ENCODE measurements at places on chromosomes 12 and 14.

DNA sequence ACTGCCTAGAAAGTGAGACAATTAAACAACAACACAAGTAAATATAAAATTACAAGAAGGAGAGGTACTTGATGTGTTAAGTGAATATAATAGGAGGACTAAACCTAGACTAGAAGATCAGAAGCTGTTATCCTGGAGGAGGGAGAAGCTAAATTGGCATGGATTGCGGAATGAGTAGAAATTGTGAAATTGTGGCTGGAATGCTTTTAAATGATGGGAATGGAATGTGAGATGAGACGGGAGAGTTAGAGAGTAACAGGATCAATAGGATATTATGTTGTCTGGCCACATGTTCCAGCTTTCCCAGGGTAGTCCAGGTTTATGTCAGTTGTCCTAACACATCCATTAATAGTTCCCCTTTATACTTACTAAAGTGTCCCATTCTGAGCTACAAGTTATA is 44.0 kb upstream of the CPNE8 start:
- no peak for DNase-seq

GRCh38 chr14:95157048-95157326 is 342 bp downstream of the DICER1 start:
- DNase-seq: no peak

- DNase-seq: no peak
These were observed 249.1 kb upstream of the FAR2 start for GRCh38 chr12:28899951-28900350.

DNA sequence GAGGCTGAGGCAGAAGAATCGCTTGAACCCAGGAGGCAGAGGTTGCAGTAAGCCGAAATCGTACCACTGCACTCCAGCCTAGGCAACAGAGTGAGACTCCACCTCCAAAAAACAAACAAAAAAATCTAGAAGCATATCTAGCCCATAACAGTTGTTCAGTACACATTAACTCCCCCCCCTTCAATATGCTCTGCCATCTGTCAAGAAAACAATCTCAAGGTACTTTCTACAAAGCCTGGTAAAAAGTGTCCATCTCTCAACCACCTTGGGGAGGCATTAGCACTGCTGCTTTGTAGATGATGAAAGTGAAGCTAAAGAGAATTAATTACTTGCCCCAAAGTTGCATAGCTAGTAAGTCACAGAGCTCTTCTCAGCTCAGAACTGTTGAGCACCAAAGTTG is 24.9 kb downstream of the LGALS3 start:
- no peak for DNase-seq

DNA sequence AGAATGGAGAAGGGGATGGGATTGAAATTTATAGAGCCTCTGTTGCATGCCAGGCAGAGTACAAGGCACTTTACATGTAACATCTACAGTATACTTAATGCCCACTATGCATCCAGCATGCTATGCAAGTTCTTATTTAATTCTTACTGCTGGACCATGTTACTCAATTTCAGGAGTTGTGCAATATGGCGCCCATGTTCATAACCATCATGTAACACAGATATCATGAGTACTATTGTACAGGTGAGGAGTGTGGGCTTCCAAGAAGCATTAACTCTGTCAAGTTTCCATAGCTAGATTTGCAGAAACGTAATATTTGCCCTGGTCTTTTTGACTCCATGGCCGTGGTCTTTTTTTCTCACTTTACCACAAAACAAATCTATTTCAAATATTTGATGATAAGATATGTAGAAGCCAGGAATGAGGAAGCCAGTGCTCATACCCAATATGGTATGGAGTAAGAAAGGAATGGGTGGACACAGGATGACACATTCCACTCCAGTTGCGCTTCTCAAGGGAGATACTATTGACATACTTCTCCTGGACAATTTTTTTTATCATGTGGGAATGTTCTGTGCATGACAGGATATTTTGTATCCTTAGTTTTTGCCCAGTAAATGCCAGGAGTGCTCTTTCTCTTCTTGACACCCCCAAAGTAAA is 191.8 kb downstream of the C12orf75 start:
- no peak for DNase-seq

DNA sequence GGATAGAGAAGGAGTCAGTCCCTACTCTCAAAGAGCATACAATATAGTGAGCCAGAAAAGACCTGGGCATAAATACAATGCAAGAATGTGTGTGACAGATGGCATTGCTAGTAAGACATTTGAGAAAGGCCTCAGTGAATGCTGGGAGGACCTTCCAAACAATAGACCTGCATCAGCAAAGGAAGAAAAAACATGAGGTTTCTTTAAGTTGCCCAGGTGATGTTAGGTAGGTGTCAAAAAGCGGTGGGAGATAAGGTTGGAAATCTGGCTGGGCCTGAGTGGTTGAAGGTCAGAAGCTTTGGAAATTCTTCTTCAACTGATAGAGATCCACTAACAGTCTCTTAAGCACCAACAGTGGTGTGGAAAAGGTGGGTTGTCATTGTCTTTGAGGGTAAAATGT is 50.5 kb upstream of the FRS2 start:
- no peak for DNase-seq

- no peak for DNase-seq
These were observed 103.4 kb upstream of the MAP1LC3B2 start for GRCh38 chr12:116455540-116456329.

Data from stimulated activated CD8-positive, alpha-beta memory T cell treated with anti-CD3 and anti-CD28 coated beads, Interleukin-7, amount 100 ng/mL, for 1 hour (primary cell).